CD8-positive, alpha-beta T cell (primary cell): ENCODE measurements at places on chromosomes 6 and 20.

DNA sequence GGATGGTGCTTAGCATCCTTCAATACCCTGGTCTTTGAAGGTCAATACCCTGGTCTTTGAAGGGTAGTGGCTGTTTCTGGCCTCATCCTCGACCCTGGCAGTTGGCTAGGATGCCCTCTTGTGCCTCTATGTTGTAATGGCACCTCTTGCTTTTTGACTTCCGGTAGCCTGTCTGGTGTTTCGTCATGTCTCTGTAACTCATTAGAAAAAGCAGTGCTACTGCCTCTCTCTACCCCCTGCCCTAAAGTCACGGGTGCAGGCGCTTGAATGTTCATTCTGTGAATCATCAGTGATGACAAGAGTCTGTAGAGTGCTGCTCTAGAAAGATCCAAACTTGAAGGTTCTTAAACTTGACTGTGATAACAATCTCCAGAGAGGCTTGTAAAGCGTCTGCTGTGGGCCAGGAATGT lies 28.3 kb downstream of the RSPO4 start:
- no peak for DNase-seq

DNA sequence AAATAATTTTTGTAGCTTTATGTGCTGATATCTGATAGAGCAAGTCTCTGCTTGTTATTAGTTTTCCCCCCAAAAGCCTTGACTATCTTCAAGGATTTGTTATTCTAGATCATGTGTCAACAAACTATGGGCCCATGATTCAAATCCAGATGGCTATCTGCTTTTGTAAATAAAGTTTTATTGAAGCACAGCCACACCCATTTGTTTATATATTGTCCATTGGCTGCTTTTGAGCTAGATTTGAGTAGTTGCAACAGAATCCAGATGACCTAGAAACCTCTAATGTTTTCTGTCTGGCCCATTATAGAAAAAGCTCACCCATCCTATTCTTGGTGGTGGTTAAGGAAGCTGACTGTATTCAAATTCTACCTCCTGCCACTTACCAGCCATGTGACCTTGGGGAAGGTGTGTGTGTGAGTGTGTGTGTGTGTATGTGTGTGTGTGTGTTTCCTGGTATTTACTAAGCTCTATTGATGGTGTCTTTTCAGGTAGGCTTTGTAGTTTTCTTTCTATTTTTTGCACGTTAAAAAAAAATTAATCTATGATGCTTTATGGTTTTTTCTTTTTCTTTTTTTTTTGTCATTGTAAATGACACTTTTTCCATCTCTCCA lies 1.3 kb upstream of the GTSF1L start:
- peak; percentile 37 for DNase-seq

- no peak for DNase-seq
Observed at GRCh38 chr20:38144974-38145728, 19.9 kb downstream of the TGM2 start.

DNA sequence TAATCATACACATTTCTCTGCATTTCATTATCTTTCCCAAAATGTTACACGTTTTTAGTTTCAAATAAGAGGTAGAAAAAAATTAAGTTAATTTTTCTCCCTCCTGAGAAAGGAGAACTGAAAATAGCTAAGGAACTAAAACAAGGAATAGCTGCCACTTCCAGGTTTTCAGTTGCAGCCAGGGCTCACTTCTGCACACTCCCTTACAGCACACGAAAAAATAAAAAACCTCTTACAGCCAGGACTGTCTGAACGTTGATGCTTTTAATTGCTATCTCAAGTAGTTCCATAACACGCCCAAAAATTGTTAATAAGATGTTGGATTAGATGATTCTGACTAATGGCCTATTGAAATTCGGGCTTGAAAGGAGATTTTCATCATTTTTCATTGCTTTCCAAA lies 153.7 kb upstream of the THBS2 start:
- no peak for DNase-seq
